ENCODE measurements at places on chromosomes 7 and 10.

DNA sequence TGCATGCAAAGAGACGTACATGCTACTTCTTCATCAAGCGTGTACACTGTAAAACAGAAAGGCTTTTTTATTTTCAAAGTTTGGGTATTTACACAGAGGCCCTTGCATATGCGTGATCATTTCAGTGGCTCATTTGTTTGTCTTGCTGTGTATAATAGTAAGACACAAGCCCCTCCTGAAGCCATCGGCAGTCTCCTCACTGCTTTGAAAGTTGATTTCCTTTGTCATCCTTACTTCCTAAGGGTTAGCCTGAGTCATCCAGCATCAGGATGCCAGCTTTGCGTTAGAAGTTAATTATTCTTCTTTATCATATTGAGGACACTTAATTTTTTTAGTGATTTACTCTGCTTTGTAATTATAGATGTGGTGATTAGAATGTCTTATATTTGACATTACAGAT is 72.5 kb upstream of the CTBP2 start:
- no peak for DNase-seq

DNA sequence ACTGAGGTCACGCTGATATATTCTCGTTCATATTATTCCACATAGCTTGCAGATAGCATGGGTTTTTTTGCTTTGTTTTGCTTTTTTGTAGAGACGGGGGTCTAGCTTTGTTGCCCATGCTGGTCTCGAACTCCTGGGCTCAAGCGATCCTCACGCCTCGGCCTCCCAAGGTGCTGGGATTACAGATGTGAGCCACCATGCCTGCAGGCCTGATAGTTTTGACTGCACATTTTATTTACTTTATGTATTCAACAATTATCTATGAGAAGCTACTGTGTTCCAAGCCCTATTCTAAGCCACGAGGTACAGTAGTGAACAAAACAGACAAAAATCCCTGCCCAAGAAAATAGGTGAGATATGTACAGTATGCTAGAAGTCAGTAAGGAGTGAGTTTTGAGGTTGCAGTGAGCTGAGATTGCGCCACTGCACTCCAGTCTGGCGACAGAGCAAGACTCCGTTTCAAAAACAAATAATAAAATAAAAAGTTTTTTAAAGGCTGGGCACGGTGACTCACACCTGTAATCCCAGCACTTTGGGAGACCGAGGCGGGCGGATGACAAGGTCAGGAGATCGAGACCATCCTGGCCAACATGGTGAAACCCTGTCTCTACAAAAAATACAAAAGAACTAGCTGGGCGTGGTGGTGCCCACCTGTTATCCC is 1.3 kb upstream of the YWHAG start:
- no peak for DNase-seq

GRCh38 chr10:52979295-52979990 is 206.9 kb upstream of the MBL2 start:
- no peak for DNase-seq

- DNase-seq = no peak
Observed at GRCh38 chr7:154647625-154648024, 355.3 kb downstream of the PAXIP1 start.

DNA sequence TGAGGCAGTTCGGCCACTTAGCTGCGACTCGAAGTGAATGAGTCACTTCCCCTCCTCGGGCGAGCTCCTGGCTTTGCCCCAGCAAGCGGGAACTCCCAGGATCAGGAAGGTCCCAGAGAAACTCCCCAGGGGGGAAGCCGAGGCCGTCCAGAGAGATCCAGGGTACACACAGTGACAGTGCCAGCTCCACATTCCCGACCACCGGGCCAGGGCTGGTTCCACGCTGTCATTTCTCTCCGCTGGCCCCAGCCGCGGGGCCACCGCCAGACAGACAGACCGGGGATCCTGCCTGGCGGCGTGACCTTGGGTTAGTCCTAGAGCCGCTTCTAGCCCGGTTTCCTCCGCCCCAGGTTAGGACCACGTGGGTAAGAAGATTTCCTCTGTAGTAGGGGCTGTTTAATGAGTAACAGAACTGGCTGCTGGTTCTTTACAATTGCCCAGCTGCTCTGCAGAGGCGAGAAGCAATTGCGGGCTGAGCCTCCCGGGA is 463 bp upstream of the UPP1 start:
- no peak for DNase-seq

DNA sequence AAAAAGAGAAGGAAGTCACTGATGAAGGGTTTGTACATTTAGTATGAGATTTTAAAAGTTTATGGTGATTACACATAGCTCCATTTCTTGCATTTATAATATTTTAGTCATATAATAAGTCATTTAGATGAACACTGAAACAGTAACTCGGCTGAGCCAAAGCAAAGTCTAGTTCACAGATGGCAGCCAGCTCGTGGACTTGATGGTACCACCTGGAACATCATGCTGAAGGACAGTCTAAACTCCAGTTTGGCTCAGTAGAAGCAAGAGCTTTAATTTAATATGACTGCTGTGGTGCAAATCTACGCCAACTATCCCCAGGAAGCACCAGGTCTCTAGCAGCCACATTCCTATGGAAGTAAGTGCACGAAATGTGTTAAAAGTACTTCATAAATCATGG is 16.4 kb downstream of the SRI start:
- no peak for DNase-seq

- no peak for DNase-seq
Observed at GRCh38 chr10:77565590-77566023, 72.0 kb downstream of the KCNMA1 start.

- no peak for DNase-seq
Observed at GRCh38 chr7:87204933-87205332, 14.6 kb downstream of the TMEM243 start.

DNA sequence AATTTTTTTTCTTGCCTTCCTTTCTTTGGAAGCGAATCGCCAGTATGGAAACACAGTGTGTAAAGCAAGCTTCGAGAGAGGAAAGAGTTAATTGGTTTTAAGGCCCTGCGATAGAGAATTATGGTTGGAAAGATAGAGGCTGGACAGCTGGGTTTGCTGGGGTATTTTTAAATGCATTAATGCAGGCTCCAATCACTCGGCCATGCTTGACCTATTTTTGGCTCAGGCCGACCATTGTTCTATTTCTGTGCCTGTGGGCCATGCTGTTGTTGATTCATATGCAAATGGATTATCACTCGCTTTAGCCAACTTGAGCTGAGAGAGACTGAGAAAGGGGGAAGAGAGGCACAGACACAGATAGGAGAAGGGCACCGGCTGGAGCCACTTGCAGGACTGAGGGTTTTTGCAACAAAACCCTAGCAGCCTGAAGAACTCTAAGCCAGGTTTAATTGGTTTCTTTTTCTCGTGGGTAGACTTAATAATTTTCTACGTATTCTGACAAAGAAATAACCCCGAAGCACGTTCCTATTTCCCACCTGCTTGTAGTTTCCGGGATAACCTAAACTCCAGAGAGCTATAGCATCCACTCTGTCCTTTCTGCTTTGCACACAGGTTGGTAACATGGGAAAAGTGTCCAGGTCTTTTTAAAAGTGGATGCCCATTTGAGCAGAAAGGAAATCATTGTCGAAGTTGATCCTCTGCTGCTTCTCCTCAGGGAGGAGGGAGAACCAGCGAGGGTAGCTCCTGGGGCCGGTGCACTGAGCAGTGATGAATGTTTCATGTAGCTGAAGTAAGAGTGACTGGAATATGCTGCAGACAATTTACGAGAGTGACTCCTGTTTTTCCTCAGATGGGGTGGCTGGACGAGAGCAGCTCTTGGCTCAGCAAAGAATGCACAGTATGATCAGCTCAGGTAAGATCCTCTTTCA is at the start of gene HDAC9:
HDAC9 (plus strand) TSS at position 338 of the 929 bp plus-strand sequence; CDS start at position 892, 554 bp downstream.
- no peak for DNase-seq

DNA sequence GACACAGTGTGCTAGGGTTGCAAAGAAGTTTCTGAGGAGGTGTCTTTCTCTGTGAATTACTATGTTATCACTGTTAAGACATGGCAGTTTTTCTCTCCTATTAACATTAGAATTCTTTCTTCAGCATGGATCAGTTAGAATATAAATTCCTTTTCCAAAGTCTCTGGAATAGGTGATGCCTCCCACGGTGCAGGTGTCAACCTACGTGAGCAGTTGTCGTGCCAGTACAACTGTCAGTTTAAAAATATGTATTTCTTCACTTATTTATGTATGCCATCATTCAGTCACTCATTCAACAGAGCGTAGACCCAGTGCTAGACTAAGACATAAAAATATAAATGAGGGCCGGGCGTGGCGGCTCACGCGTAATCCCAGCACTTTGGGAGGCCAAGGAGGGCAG is 83.5 kb downstream of the TACC2 start:
- no peak for DNase-seq

- no peak for DNase-seq
Observed at GRCh38 chr10:86360657-86361056, 5.9 kb downstream of the GRID1 start.

All from stimulated activated CD4-positive, alpha-beta T cell treated with anti-CD3 and anti-CD28 coated beads, Interleukin-1b, Interleukin-23, amount 100 ng/mL, for 1 hour (primary cell).